Jurkat, Clone E6-1 (cell line): ENCODE measurements at places on chromosomes 2 and 18.

DNA sequence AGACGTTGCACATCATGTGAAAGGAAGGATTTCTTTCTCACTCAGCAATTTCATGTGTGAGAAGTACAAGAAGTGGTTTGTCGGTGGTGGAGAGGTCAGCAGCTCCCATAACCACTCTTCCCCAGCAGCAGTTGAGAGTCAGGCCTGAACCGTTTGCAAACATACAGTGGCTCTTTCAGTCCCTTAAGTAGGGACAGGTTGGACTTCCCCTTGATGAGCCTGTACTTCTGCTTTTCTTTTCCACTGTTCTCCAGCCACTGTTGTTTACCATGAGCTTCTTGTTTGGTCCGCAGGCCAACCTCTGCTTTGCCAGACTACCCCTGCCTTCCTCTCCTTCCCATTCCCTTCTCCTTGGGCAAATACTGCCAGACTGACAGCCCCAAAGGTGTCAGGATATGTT lies 391.3 kb upstream of the CELF4 start:
- DNase-seq, result no peak

- DNase-seq, result peak; percentile 12
Observed at GRCh38 chr18:64409511-64409910, 260.6 kb upstream of the LINC00305 start.

- DNase-seq, result no peak
Observed at GRCh38 chr2:75336451-75336850, 137.1 kb upstream of the TACR1 start.

DNA sequence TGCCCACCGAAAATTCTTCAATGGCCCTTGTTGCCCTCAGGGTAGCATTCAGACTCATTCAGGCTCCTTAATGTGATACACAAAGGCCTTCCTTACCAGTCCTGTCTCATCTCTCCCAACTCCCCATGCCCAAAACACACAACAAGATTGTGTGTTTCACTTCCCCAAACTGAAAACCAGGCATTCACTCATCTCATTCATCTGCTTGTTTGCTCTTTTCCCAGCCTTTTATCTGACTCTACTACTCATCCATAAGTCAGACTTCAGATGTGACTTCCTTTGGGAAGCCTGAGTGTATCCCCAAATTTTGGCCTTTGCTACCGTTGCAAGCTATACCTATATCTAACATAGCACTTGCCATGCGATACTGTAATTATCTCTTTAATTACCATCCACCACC lies 9.7 kb upstream of the SLC39A10 start:
- no peak for DNase-seq

- no peak for DNase-seq
Observed at GRCh38 chr2:1192121-1192520, 221.1 kb upstream of the TPO start.

DNA sequence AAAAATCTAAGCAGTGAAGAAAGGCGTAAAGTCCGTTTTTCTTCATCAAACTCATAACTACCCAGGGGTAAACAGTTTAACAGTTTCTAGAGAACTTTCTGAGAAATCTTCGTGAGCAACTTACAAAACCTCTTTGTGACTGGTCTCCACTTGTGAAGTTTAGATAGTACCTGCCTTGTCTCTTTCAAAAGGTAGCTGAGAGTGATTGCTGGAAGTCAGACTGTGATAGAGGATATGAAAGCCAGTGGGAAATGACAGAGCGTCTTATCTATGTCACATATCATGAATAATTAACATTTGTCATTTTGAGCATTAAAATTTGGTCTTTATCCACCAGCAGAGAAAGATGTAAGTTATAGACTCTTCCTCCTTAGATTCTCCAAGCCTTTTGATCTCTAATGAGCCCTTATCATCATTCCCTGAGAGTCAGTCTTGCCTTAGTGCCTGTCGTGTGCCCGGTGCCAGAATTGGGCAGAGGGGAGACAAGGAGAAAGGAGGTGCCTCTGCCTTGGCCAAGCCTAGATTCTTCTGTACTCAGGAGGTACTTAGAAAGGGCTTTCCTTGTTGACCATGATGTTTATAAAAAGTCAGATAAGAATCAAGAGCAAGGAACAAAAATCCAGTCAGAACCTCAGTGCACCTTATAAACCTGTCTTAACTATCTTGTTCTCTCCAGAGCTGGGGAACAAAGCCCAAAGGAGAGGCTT lies 205.1 kb upstream of the EPAS1 start:
- DNase-seq, result no peak

DNA sequence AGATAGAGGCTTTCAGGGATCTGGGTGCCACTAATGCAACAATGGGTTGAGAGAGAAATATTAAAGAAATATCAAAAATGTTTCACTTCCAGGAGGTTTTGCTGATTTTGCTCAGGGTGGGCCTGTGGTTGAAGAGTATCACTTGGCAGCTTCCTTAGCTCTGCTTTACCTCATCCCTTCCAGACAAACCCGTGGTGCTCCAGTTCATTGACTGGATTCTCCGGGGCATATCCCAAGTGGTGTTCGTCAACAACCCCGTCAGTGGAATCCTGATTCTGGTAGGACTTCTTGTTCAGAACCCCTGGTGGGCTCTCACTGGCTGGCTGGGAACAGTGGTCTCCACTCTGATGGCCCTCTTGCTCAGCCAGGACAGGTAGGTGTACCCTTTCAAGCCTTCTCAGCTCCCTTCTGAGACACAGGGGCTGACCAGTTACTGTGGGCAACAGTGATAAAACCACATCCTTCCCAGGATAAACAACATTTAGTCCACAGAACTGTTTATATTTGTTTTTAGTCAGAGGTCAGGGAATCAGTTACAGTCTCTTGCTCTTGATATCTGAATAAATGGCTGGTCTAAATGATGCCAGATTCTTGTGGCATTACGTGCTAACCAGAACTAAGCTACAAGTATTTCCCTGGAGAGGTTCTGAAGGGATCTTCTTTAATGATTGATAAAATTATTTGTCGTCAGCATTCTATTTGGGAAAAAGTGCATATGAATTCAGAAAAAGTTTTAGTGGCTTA lies 7.0 kb downstream of the SLC14A1 start:
- no peak for DNase-seq

GRCh38 chr2:202690321-202690900 lies 55.6 kb downstream of the FAM117B start:
- DNase-seq, result peak; percentile 14

GRCh38 chr2:50594233-50594632 lies 437.7 kb downstream of the NRXN1 start:
- no peak for DNase-seq

DNA sequence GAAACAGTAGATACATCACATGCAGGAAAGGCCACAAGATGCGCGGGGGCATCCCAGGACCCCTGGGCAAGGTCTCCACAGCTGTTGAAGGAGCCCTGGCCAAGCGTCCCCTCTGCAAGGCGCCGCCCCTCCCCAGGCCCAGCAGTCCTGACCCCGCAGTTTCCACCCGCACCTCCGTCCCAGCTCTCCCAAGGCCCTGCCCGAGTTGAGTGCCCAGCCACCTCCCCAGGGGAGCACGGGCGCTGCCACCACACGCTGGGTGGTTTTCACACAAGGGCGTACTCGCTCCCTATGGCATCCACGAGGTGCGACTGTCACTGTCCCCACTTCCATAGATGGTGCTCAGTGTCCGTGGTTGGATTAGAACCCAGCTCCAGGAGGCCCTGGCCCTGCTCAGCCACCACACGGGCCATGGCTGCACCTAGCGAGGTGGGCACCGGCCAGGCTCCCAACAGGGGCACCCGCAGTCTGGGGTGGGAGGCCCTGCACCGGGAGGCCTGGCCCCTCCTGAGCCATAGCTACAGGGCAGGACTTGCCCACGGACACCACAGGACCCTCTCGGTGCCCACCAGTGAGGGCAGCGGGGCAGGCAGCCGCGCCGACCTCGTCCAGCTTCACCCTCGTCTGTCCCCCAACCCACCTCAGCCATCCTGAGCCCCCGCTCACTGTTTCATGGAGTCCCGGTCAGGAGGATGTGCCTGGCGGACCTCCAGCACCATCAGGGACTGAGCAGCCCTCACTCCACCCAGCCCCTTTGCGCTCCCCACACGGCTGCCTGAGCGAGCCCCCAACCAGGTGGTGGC lies 36.0 kb downstream of the KIF1A start:
- no peak for DNase-seq

- no peak for DNase-seq
Observed at GRCh38 chr2:101463911-101464641, 10.8 kb downstream of the RFX8 start.

DNA sequence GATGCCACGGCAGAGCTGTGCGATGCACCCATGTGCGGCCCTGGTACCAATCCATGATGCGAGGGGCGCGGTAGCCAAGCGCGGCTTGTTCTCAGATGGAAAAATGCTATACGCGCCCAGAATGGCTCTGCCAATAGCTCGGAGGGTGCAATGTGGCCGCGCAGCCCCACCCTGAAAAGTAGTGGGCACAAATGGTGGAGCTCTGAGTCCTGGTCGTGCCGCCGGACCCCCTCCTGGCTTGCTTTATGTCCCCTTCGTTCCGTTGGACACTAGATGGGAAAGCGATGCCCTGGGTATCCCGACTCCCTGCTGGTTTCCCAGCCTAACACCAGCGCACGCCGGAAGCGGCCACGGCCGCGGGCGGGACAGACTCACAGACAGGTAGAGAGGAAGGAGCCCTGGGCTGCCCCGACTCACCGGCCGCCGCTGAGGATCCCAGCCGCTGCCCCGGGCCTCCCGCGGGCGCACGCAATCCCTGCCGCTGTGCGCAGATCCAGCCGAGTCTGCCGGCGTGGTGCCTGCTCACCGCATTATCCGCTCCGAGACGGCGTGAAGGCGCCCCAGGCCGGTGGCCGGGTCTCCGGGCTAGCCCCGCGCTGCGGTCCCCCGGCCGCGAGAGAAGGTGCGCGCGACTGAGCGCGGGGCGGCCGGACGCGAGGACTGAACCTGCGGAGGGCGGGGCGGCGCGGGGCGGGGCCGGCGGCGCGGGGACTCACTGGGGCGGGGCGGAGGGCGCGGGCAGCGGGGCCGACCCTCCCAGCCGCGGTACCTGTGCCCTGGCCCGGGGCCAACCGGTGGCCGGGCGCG lies at the start of gene CDC42EP3:
Gene CDC42EP3, minus strand, starts transcription at position 634 of the 807 bp plus-strand sequence. CDS start 25,055 bp downstream, outside the sequence.
- DNase-seq, result no peak

DNA sequence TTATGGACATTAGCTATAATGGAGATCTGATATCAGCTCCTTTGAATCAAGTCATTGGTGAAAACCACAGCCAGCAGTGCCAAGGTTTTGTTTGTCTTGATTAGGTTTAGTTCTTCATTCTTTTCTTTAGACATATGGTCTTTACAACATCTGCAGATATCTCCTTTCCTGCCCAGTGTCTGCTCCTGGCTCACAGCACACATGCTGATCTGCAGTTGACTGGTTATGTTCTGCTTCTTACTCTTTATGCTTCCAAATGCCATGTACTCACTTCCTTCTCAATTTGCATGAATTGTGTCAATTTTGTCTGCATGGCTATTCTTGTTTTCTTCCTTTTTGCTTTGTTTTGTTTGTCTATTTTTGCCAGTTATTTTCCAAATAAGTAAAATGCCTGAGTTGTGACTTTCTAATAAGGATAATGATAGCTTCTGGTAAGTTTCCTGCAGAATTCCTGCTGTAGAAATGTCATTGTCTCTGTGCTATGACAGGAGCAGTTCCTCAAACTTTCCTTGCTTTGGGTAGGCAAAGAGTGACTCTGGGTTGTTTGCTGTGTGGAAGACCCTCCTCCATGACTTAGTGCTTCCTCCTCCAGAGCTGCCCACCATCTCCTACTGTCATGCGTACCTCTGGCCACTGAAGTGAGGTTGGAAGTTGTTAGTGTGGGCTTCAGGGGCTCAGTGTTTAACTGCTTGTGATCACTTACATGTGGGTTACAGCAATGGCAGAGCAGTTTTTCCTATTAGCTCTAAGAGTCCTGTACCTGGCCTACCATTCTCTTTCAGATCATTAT lies 8.2 kb downstream of the ARHGAP25 start:
- no peak for DNase-seq

DNA sequence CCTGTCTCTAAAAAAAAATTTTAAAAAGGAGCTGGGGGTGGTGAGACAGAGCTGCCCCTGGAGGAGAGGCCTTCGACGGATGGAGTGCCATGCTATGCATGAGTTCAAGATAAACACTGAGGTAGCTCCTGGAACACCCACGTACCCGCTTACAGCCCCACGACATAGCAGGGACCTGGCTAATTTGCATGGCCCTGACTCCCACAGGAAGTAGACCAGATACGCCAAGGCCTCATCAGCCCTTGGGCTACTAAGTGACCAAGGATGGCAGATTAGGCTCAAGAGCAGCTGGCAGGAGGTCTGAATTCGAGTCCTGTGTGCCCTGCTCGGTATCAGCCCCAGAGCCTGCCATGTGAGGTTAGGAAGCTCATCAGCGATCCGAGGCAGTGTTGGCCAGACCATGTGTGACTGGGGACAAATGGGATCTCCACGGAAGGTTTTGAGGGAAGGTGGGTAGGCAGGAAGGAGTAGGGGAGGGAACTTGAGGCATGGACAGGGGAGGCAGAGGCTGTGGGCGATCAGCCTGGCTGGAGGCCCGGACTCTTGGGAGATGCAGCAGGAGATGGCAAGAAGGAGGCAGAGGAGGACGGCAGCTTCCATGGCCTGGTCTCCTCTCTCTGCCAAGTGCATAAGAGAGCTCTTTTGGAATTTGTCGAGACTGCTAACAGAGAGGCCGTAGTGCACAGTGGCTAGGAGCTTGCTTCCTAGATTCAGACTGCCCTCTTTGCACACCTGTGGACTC lies 218.3 kb downstream of the GLI2 start:
- no peak for DNase-seq

- no peak for DNase-seq
Observed at GRCh38 chr18:515838-516237, 15.3 kb upstream of the COLEC12 start.

DNA sequence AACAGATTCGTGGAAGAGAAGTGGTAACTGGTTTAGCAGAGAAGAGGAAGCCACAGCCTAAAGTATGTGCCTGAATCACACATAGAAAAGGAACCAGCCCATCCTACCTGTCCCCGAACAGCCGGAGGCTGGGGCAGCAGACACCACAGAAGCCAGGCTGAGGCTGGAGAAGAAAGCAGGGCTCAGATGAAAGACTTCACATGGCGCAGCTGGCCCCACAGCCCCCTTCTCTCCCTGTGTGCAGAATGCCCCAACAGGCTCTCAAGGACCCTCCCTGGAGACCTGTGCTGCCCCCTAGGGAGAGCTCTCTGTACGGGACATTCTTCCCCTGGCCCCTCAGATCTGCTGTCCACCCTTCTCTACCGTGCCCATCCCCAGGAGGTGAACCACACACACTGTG lies 83.5 kb upstream of the RAB12 start:
- no peak for DNase-seq

DNA sequence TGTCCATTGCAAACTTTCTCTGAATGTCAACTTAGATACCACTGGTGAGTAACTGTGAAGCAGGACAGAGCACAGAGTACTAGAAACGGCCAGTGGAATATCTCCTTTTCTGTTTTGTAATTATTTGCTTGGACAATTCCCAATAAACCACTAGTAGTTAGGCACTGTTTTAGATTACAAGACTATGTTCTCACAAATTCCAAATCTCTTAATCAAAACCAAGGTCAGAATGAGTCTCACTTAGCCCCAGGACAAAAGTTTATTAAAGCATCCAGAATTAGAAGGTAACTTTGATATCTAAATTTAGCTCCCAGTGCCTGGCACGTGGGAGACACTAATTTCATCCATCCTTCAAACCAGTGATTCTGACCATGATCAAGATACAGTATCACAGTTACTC lies 89.0 kb downstream of the ZNF521 start:
- DNase-seq, result no peak

GRCh38 chr2:27962006-27962405 lies 71.5 kb downstream of the BABAM2 start:
- no peak for DNase-seq

- no peak for DNase-seq
Observed at GRCh38 chr2:220932041-220932440, 640.1 kb downstream of the EPHA4 start.
